RWPE1 (cell line): ENCODE measurements at places on chromosomes 6 and 20.

DNA sequence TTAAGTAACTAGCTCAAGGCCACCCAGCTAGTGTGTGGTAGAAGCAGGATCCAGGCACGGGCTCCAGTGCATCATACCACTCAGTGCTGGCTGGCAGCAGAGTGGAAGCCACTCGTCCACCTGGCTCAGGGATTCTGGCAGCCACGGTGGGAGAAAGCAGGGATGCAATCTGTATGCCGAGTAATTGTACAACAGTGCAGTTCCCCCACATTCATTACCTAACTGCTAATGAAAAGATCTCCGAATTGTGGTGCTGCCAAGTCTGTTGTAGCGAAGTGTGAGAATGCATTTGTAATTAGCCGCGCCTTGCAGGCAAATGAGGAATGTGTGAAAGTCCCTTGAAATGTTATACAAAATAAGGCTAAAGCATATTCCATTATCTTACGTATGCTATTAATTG lies 29.0 kb downstream of the KCNG1 start:
- no peak for DNase-seq

- DNase-seq: peak; percentile 42
Measured at GRCh38 chr20:56229812-56230211, 18.7 kb upstream of the MC3R start.

- no peak for DNase-seq
Measured at GRCh38 chr6:100761841-100762240, 119.3 kb downstream of the ASCC3 start.

- no peak for DNase-seq
Measured at GRCh38 chr6:83917001-83917400, 57.5 kb downstream of the CYB5R4 start.

- DNase-seq: no peak
Measured at GRCh38 chr6:48099713-48100587, 11.0 kb downstream of the PTCHD4 start.

- DNase-seq: no peak
Measured at GRCh38 chr20:44036441-44036840, 121.8 kb downstream of the TOX2 start.

GRCh38 chr6:138161088-138161337 lies 726 bp upstream of the ARFGEF3 start:
- no peak for DNase-seq

DNA sequence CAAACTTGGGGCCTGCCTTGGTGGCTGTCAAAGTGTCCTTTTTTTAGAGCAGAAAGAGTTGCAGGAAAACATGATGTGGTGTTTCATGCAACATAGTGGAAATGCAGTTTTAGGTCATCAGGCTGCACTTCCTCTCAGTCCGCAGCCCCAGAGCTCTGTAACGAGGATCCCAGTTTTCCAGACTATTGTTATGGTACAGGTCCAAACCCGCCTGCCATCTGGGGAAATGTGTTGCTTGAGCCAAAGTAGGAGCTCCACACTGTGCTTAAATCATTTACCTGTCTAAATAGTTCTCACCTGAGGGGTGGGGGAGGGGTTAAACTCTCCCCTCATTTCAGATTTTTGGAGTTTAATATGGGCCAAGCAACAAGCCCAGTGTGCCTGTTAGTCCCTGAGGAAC lies 59.8 kb downstream of the GOPC start:
- DNase-seq: peak; percentile 44

DNA sequence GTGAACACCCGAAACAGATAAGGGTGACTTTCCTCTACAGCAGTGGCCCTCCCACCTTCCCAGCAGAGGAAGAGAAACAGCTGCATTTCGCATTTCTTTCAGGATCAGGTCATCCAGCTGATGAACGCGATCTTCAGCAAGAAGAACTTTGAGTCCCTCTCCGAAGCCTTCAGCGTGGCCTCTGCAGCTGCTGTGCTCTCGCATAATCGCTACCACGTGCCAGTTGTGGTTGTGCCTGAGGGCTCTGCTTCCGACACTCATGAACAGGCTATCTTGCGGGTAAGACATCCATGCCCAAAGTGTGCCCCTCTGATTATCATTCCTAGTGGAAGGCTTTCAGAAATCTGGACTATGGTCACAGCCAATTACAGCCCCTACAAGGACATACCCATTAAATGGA lies 27.8 kb upstream of the MROH8 start:
- DNase-seq: no peak

- no peak for DNase-seq
Measured at GRCh38 chr6:108837236-108837971, 10.8 kb upstream of the ARMC2 start.

DNA sequence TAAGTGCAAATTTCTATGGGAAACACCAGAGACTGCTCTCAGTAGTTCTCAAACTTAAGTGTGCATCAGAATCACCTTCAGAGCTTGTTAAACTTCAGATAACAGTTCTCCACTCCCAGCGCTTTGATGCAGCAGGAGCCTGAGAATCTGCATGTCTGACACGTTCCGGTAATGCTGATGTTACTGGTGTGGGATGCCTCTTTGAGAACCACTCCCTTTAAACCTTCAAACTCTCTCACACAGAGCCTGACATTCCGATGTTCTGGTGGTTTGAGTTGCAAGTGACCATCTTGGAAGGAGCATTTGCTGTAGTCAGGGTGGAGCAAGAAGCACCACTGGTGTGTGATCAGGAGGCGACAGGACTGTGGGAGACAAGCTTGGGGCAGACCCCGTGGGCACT lies 57.9 kb downstream of the OTOR start:
- DNase-seq: no peak

DNA sequence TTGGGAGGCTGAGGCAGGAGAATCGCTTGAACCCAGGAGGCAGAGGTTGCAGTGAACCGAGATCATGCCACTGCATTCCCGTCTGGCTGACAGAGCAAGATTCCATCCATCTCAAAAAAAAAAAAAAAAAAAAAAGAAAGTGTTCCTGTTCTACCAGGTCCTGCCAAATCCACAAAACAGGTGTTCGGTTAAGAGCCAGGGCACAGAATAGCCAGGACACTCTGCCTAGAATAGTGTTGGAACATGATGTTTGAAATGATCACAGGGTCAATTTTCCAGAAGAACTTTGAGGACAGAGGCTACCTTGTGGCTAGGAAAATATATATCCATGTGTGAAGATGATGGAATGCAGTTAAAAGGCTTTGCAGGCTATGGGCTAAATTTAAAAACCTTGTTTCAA lies 63.6 kb upstream of the TRAF3IP2 start:
- no peak for DNase-seq

GRCh38 chr6:38789256-38789655 lies 74.1 kb downstream of the DNAH8 start:
- DNase-seq: no peak

DNA sequence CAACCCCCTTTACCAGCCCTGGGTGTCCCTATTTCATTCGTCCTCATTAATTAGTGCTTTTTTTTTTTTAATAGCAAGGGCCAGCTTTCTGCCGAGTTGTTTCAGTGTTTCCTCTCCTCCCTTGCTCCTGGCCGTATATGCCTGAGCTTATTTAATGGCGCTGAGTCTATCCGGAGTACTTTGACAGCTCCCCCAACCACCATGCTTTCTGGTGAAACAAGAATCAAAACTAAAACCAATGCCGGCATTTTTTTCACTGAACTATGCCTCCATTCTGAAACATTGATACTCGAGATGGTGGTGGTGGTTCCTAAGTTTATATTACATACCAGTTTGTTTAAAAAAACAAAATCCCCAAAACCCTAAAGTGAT lies 1.2 kb downstream of the DCBLD1 start:
- peak; percentile 34 for DNase-seq

- DNase-seq: no peak
Measured at GRCh38 chr6:98827295-98828159, 6.8 kb upstream of the POU3F2 start.

DNA sequence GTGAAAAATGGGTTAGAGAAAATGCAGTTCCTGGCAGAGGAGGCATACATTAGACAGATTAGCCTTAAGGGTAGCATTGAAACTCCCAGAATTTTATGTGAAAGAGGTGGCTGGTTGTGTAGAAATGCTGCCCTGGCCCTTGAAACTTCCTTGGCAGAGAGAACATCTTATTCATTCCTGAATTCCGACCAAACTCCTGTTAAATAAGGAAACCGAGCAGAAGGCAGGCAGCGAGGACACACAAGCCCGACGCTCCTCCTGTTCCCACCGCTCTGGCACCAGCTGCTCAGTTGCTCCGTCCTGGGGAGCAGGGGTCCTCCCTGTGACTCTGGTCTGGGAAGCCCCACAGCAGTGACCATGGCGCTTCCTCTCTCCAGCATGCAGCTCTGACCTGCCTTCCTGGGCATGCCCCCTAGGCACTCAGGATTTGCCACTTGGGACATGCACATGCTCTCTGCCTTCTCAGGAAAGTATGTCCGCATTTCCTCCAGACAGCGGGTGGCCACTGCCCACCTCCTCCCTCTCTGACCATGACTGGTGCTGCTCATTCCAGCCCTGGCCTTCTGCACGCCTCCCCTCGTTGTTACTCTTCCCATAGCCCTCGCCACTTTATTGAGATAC lies 35.2 kb upstream of the CLDN20 start:
- no peak for DNase-seq

GRCh38 chr6:113301651-113302050 lies 555.5 kb upstream of the MARCKS start:
- no peak for DNase-seq

GRCh38 chr6:139060332-139060731 lies 31.8 kb downstream of the ABRACL start:
- peak; percentile 12 for DNase-seq

GRCh38 chr6:76774781-76775384 lies 688.4 kb downstream of the HTR1B start:
- no peak for DNase-seq

DNA sequence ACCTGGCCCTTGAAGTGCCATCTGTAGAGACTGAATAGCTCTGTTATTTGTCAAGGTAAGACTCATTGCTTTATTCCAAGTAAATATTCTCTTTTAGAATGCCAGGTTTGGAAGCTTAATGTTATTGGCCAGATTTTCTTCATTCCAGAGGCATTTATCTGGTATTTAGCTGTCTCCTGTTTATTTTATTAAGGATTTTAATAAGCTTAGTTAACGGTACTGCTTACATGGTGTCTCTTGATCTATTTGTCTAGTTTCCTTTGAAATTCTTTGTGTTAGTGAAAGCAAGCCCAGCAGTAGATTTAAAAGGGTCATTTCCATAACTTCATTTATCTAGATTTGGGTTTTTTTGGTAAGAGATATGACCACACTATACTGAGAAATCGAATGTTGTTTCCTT lies 7.7 kb downstream of the RALY start:
- DNase-seq: no peak

DNA sequence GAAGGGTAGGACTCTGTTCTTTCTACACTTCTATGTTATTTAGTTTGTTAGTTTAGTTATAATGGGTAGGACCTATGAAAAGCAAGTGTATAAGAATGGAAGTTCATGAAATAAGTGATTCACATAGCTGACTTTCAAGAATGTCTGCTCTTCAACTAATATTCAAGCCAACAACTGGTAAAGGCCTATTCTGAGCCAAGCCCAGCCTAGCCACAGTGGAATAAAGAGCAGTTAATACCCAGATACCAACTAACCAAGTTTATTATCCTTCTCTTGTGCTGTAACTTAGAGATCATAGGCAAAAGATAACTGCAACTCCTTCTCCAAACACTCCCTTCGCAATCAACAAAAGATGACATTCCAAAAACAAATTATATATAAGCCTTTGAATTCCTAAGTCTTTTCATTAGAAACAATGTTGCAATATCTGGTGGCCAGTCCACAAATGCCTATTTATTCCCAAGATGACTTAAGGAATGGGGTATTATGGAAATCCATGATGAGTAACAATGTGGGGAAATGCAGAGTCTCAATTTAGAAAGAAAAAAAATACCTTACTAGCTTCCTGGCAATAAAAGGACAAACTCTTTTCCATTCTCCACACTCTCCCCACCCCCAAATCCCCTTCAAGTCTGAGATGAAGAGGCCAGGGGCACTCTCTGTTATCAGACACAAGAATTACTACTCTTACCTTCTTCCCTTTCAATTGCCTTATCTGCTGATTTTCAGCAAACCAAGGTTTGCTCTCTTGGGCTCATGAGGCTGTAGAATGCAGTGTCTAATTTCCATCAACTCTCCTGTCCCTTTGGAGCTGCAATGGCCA lies 27.4 kb downstream of the BTBD9 start:
- no peak for DNase-seq

- DNase-seq: peak; percentile 6
Measured at GRCh38 chr20:24379484-24379927, 89.9 kb upstream of the SYNDIG1 start.

GRCh38 chr20:52869698-52870501 lies 102.3 kb upstream of the TSHZ2 start:
- no peak for DNase-seq

DNA sequence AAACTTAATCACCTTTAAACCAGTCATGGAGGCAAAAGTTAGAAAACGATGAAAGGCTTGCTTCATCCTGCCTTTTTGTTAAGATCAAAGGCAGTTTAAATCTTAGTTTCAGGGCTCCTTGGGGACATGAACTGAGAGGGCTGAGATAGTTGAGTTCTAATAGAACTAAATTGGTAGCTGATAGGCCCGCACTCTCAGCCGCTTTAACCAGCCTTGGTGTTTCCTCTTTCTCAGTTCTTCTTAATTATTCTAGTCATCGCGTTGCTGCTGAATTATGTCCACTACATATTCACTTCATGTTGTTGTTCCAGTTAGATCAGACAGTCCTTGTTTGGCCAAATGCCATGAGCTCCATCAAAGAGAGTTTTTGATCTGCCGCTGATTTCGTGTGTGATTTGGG lies 72.5 kb downstream of the ANKS1A start:
- no peak for DNase-seq

DNA sequence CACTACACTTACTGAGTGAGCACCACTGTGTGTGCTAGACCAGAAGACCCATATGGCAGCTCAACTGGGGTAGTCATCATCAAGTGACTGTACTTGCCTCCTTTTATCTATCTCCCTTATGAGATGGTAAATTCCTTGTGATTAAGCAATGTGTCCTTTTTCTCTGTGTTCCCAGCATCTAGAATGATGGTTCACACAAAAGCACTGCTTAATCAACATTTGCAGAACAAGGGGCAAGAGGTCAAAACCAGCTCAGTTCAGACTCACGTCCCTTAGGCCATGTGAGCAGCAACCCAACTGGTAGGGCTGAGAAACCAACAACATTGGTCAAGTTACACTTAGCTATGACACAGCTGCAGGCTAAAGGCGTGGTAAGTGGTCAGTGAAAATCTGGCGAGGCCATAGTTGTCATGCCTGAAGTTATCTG lies 10.0 kb downstream of the TRAM2 start:
- DNase-seq: peak; percentile 41

- no peak for DNase-seq
Measured at GRCh38 chr6:167839755-167840154, 13.0 kb downstream of the AFDN start.

GRCh38 chr20:2760952-2761305 lies 39.5 kb downstream of the CPXM1 start:
- DNase-seq: no peak

GRCh38 chr6:166515072-166515810 lies 71.2 kb downstream of the RAMACL start:
- DNase-seq: peak; percentile 96

- DNase-seq: no peak
Measured at GRCh38 chr6:163986313-163986712, 571.8 kb downstream of the QKI start.

- DNase-seq: no peak
Measured at GRCh38 chr20:17625246-17626051, 55.6 kb downstream of the DSTN start.

GRCh38 chr6:131823276-131823902 lies 15.6 kb downstream of the ENPP1 start:
- DNase-seq: no peak
